Breast epithelium (tissue), 4 donors: ENCODE measurements at places on chromosomes 3 and 15. TPM values are rescaled to one million over a fixed set of nuclear protein-coding genes. Genes with fewer than 3 reads are reported as not detected.

KCNMB2 gene
- not detected for total RNA-seq

CPOX gene
- total RNA-seq: 14.4 TPM

CCRL2 gene
- total RNA-seq: 4.1 TPM

ROBO1 gene
- total RNA-seq: 50.7 TPM

SLC22A13 gene
- 0.59 TPM for total RNA-seq

SPPL2A gene
- 162 TPM for total RNA-seq

TMEM158 gene
- total RNA-seq: 0.48 TPM

CHRNA3 gene
- 0.48 TPM for total RNA-seq

MKRN3 gene
- total RNA-seq: 0.98 TPM

CCDC39 gene
- 0.32 TPM for total RNA-seq

AADACL2 gene
- 0.16 TPM for total RNA-seq

GPD1L gene
- total RNA-seq: 56.3 TPM

C3orf49 gene
- total RNA-seq: not detected

NPAP1 gene
- total RNA-seq: not detected

NTRK3 gene
- total RNA-seq: 13.8 TPM

CCR9 gene
- not detected for total RNA-seq

SERPINI2 gene
- total RNA-seq: not detected

GXYLT2 gene
- total RNA-seq: 5.6 TPM

ADCY5 gene
- total RNA-seq: 32.5 TPM

CNTN3 gene
- total RNA-seq: 3.7 TPM

CYP19A1 gene
- total RNA-seq: 24.9 TPM

ZNF660 gene
- 3.1 TPM for total RNA-seq

CSPG5 gene
- 0.96 TPM for total RNA-seq

SEMA3F gene
- total RNA-seq: 26.9 TPM

GOLGA8R gene
- 4.2 TPM for total RNA-seq

SYNPR gene
- not detected for total RNA-seq

CORO2B gene
- 2.9 TPM for total RNA-seq

OR5K2 gene
- total RNA-seq: not detected

ZNF639 gene
- 41.4 TPM for total RNA-seq

C3orf85 gene
- not detected for total RNA-seq

ATP13A5 gene
- total RNA-seq: 2.3 TPM

TGM4 gene
- not detected for total RNA-seq

GOLGA6D gene
- not detected for total RNA-seq

SAMD7 gene
- not detected for total RNA-seq

WNT5A gene
- 18.7 TPM for total RNA-seq

CELF6 gene
- 2.9 TPM for total RNA-seq

BUB1B gene
- 1.4 TPM for total RNA-seq

XRN1 gene
- 81.1 TPM for total RNA-seq

EFCC1 gene
- 1.6 TPM for total RNA-seq

SEMA3G gene
- 70.1 TPM for total RNA-seq

SCN11A gene
- 0.15 TPM for total RNA-seq

SMCO1 gene
- total RNA-seq: not detected

GNAT1 gene
- not detected for total RNA-seq

PROS1 gene
- total RNA-seq: 74.4 TPM

ITIH1 gene
- total RNA-seq: 0.33 TPM

NUDT16 gene
- 86.7 TPM for total RNA-seq

CFAP44 gene
- total RNA-seq: 23.6 TPM

MAP6D1 gene
- 0.33 TPM for total RNA-seq
